ENCODE measurements at places on chromosomes 3 and 15. TPM values are rescaled to one million over a fixed set of nuclear protein-coding genes. Genes with fewer than 3 reads are reported as not detected.

The ZSCAN29 gene
- total RNA-seq = 21.9 TPM

The STXBP5L gene
- total RNA-seq = 0.04 TPM

The POLQ gene
- 13.3 TPM for total RNA-seq

The CPOX gene
- total RNA-seq = 58.6 TPM

The FOXB1 gene
- total RNA-seq = not detected

The LYZL4 gene
- total RNA-seq = 0.34 TPM

The RHOV gene
- total RNA-seq = 5.9 TPM

The GJD2 gene
- total RNA-seq = not detected

The CCR8 gene
- total RNA-seq = not detected

The TAGLN3 gene
- total RNA-seq = 10.9 TPM

The FBXO40 gene
- not detected for total RNA-seq

The PRRT3 gene
- 1.5 TPM for total RNA-seq

The SAXO2 gene
- not detected for total RNA-seq

The CMTM8 gene
- 2.7 TPM for total RNA-seq

The TMEM158 gene
- 17.2 TPM for total RNA-seq

The PLSCR2 gene
- not detected for total RNA-seq

The UBE2Q2 gene
- total RNA-seq = 22.7 TPM

The PIAS1 gene
- total RNA-seq = 7.9 TPM

The CD47 gene
- 27.2 TPM for total RNA-seq

The MCCC1 gene
- total RNA-seq = 17.2 TPM

The CYP8B1 gene
- 0.11 TPM for total RNA-seq

The PSTPIP1 gene
- 0.53 TPM for total RNA-seq

The GOLGA6D gene
- total RNA-seq = not detected

The AADACL2 gene
- not detected for total RNA-seq

The OR5AC2 gene
- not detected for total RNA-seq

The LRRC3B gene
- not detected for total RNA-seq

The TMOD3 gene
- 35.2 TPM for total RNA-seq
